ENCODE measurements at places on chromosomes 6 and 20. TPM values are rescaled to one million over a fixed set of nuclear protein-coding genes. Genes with fewer than 3 reads are reported as not detected.

- ATAC-seq = no peak
These were observed 6.9 kb upstream of the ADGRB3 start for GRCh38 chr6:68628161-68628560.

GRCh38 chr6:105501246-105501645, 98.4 kb upstream of the PREP start:
- ATAC-seq = no peak

DNA sequence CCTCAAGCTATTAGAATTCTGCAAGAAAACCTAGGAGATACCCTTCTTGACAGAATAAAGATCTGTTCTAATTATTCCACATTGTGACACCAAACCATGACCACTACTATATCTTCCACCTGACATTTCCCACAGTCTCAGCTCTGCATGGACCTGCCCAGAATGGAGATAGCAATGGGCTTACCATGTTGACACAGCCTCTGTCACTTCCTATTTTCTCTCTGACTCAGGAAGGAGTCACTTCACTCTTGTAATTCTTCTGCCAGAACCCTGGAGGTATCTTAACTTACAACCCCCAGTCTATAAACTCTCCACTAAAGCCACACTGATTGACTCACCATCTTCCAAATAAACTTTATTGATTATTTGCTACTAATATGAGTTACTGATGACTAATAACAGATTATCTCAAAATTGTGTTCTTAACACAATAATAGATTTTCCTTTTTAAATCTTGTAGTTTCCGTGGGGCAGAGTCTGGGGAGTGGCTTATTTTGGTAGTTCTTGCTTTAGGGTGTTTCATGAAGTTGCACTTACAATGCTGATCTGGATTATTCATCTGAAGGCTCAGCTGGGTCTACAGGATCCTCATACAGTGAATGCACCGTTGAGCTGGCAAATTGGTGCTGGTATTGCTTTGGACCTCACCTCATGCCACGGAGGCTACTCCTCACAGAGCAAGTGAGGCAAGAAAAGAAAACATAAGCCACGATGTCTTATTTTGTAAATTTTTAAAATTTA, 869.9 kb downstream of the KIF16B start:
- ATAC-seq = peak; percentile 98

GRCh38 chr6:38789256-38789655, 74.1 kb downstream of the DNAH8 start:
- ATAC-seq = no peak

GRCh38 chr20:460707-461106, 1.6 kb downstream of the TBC1D20 start:
- no peak for ATAC-seq

DNA sequence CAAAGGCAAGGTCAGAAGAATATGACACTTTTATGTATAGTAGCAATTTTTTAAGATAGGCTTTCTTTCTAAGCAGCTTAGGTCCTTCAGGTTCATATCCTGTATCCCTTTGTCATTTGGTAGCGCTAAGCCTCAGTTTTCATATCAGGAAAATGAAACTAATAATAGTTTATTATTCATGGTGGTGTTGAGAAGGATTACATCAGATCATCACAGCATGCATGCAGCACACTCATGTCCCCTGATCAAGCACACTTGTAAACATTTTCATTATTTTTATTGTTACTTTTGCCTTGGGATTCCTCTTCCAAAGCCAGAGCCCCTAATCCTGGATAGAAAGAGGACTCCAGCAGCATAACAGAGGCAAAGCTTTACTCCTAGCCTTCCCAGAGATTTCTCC, 70.2 kb upstream of the ADGRF1 start:
- ATAC-seq = no peak

- ATAC-seq = no peak
These were observed 18.4 kb upstream of the RAMACL start for GRCh38 chr6:166604911-166605310.

DNA sequence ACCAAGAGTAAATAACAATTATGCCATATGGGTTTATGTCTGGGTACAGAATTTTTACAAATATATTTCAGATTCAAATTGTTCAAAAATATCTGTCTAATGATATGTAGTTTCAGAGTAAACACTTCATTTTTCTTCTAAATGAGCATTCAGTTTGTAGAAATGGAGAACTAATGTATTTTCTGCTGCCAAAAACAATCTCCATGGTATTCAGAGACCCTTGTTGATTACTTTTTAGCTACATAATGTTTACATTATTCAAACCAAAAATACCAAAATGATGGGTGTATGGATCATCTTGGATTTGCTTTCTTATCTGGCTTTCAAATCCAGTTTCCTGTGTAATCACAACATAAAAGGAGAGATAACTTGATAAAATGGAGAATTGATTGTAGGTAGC, 576.0 kb upstream of the CDH4 start:
- no peak for ATAC-seq

DNA sequence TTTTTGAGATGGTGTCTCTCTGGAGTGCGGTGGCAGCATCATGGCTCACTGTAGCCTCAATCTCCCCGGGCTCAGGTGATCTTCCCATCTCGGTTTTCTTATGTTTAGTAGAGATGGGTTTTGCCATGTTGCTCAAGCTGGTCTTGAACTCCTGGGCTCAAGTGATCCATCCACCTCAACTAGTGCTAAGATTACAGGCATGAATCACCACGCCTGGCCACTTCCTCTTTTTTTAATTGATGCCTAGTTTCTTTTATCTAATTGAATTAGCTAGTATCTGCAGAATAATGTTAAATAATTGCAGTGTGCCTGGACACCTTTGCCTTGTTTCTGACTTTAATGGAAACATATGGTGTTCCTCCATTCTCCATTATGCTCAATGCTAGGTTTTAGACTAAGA, 38.4 kb upstream of the SLC22A16 start:
- no peak for ATAC-seq

DNA sequence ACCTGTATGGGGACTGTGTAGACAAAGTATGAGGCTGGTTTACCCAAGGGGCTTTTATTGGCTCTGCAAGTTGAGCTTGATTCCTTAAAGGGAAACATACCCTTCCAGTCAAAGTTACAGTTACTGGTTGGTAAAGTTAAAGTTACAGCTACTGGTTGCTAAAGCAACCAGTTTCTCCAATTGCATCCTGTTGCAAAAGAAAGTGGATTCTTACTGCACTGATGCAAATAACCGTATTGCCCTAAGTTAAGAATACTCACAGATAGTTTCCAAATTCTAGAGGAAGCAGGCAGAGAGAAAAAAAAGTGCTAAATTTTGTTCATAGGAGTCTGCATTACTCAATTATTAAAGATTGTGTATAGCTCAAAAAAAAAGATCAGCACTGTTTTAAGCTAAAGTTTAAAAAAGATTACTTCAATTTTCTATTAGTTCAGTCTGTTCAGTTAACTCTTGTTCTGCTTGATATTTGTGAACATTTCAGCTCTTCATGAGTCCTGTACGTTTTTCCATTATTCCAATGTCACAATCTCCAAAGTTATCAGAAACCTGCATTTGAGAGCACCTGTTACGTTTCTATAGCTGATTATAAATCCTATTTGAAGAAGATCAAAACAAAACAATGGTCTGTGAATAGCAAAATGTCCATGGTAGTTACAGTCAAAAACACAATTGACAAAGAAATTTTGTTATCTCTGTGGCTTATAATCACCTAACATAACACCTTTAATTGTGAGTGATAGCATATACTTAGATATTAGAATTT, 8.6 kb upstream of the IL22RA2 start:
- ATAC-seq = no peak

- ATAC-seq = no peak
These were observed 71.7 kb upstream of the RIPPLY2 start for GRCh38 chr6:83781506-83781905.

GRCh38 chr6:106469882-106470281, 109.4 kb downstream of the CRYBG1 start:
- peak; percentile 63 for ATAC-seq

- no peak for ATAC-seq
These were observed 43.9 kb downstream of the C20orf203 start for GRCh38 chr20:32629813-32630212.

GRCh38 chr20:1951436-1952115, 42.3 kb downstream of the PDYN start:
- ATAC-seq = no peak

DNA sequence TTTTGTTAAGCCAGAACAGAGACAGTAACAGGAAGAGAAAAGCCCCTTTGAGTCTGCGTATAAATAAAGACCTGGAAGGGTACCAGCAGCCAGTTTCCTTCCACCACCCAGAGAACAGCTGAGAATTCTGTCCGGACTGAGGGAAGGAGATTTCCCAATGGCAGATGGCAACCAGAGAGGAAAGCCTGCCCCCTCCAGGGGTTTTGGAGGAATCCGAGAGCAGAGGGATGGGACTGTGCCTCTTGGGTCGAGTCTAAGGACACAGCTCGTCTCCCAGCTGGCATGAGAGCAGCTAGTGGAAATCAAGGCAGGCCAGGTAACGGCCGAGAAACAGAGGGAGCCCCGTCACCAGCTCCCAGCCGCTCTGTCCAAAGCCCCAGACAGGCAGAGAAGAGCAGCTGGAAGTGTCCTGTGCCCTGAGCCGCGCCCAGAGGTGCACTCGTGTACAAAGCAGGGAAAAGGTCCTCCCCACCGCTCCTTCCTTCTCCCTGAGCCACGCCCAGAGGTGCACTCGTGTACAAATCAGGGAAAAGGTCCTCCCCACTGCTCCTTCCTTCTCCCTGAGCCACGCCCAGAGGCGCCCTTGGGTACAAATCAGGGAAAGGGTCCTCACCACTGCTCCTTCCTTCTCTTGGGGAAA, 134.0 kb upstream of the SNX9 start:
- peak; percentile 38 for ATAC-seq

DNA sequence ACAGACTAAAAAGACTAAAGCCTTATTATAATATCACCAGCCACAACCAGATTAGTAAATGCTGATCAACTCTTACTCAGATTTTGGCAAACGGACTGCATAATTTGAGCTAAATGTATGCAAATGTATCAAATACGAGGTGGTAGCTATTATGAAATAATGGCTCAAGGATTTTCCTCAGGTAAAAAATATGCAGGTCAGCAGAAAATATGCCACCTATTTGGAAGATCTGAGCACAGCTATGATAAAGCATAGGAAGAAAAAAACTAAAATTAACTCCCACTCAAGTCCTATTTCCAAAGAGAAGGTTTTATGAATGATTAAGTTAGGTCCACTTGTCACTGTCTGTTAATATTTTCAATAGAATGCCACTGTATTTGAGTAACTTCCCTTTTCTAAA, 22.4 kb downstream of the SYCP2 start:
- ATAC-seq = no peak

GRCh38 chr20:57493091-57493615, 31.8 kb downstream of the CTCFL start:
- no peak for ATAC-seq

DNA sequence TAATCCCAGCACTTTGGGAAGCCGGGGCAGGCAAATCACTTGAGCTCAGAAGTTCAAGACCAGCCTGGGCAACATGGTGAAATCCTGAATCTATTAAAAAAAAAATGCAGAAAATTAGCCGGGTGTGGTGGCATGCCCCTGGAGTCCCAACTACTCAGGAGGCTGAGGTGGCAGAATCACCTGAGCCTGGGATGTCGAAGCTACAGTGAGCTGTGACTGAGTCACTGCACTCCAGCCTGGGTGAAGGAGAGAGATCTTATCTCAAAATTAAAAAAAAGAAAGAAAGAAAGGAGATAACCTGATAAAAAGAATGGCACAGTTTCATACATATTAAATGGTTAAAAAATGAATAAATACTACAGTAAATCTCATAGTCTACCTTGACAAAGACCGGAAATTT, 123.6 kb upstream of the TNFAIP3 start:
- no peak for ATAC-seq

DNA sequence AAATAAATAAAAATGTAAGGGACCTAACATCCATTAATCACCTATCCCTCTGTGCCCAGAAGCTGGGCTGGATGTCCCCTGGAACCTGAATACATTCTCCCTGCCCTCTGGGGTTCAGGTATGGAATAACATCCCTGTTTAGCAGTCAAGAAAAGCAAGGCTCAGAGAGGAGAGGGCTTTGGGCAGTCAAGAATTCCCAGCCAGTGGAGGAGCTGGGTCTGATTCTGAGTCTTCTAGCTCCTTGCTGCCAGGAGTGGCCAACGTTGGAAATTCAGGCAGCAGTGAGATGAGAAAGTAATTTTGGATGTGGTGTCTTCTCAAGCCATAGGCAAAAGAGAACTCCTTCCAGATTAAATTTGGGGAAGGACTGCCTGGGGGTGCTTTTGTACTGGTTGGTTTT, 42.6 kb upstream of the ZNFX1 start:
- peak; percentile 18 for ATAC-seq

DNA sequence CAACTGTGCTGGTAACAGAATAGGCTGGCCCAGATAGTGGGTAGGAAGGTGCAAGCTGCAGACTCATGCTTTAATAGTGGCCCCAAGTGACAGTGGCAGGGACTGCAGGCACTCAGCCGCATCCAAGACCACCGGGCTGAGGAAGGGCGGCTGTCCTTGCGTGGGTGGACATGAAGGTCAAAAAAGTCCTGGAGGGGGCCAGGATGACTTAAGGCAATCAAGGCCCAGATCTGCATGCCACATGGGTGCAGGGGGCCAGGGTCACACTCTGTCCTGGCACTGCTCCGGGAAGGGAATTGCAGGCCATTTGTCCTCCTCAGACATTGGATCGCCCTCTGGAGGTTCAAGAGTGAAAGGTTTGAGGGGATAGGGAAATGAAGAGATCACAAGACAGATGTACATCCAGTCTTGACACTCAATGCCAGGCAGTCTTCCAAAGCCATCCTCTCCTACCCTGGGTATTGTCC, 10.4 kb upstream of the VNN2 start:
- ATAC-seq = peak; percentile 66

DNA sequence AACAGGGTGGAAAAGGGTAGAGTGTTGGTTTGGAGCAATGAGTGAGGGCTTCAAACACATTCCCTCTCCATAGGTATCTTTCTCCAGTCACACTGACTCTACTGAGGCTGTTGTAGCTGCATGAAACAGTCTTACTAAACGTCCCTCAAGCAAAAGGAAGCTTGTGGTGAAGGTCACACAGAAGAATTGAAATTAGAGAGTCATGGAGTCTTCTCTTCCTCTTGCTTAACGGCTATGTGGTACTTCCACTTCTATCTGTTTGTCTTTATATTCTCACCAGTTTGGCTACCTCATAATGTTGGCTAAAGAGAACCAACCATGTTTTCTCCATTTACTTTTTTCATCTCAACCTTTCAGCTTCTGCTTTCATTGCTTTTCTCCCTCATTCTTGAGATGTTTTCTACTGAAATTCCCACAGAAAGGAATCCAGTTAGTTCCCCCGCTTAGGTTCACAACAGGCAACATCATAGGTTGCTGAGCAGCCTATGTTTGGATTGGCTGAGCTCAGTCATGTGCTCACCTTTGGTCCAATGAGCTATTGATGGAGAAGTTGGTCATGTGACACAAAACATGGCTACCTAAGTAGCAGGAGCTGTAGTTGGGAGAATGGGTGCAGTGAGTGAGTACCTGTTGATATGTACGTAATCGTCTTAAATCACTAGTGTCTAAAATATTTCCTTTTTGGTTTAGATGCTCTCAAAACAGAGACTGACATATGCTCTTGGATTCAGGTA, 99.8 kb downstream of the SNAP25 start:
- no peak for ATAC-seq

The MDFI gene
- total RNA-seq = 47.1 TPM

The EMILIN3 gene
- 0.12 TPM for total RNA-seq

The JAG1 gene
- total RNA-seq = 118 TPM

The RAET1E gene
- total RNA-seq = 101 TPM

The SNAP91 gene
- total RNA-seq = not detected

The SIRPB1 gene
- 3.5 TPM for total RNA-seq

The IRF4 gene
- total RNA-seq = 1.1 TPM

The CITED2 gene
- total RNA-seq = 27.3 TPM
